ENCODE measurements at places on chromosomes 11 and 22.

- DNase-seq, result no peak
These were observed 96.9 kb upstream of the PITPNB start for GRCh38 chr22:28015676-28016601.

DNA sequence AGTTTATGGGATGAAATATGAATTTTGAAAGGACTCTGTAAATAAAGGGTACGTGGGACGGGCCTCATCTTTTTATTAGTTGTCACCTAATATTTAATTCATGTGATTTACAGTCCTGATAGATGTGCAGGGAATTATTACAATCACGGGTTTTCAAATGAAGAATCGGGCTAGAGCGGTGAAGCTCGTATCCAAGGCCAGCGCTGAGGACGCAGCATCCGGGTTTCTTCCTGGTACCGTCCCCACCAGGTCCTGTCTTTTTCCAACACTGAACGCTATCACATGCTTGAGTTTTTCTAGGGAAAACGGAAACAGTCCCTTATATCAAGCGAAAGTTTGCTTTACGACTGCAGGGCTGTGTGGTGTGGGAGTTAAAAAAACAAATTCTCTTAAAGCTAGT is 787 bp downstream of the SMDT1 start:
- no peak for DNase-seq

DNA sequence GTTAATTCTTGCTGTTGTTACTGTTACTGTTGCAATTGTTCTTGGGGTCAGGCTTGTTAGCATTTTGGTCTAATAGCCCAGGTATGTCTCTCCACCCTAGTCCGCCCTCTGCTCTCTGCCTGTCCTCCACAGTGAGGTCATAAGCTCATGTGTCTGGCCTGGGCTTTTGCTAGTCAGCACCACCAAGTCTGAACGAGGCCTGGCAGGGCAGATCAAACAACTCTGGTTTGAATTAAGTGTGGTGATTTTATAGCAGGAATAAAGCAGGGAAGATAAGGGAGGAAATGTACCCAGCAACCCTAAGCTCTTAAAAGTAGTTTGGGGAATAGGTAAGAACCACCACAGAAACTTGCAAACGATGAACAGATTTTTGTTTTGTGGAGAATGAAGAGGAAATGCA is 98.7 kb downstream of the ABTB2 start:
- DNase-seq, result no peak

- DNase-seq, result no peak
These were observed 499 bp downstream of the DLAT start for GRCh38 chr11:112025707-112026106.

DNA sequence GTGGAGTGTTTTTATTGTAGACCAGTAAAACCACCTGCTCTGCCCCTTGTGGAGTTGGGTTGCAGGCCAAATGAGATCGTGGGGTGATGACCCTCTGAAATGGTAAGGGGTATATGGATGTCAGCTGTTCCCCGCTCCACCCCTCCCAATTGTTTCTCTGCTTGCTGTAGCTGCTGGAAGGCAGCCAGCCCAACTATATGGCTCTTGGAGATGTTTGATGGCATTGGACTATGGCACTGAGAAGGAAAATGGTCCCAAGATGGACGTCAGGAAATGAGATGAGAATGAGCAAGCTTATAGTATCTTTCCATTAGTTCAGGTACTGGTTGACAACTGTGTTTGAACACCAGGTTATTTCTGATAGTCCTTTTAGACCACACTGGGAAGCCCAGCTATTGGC is 94.8 kb upstream of the SORL1-AS1 start:
- DNase-seq, result no peak

DNA sequence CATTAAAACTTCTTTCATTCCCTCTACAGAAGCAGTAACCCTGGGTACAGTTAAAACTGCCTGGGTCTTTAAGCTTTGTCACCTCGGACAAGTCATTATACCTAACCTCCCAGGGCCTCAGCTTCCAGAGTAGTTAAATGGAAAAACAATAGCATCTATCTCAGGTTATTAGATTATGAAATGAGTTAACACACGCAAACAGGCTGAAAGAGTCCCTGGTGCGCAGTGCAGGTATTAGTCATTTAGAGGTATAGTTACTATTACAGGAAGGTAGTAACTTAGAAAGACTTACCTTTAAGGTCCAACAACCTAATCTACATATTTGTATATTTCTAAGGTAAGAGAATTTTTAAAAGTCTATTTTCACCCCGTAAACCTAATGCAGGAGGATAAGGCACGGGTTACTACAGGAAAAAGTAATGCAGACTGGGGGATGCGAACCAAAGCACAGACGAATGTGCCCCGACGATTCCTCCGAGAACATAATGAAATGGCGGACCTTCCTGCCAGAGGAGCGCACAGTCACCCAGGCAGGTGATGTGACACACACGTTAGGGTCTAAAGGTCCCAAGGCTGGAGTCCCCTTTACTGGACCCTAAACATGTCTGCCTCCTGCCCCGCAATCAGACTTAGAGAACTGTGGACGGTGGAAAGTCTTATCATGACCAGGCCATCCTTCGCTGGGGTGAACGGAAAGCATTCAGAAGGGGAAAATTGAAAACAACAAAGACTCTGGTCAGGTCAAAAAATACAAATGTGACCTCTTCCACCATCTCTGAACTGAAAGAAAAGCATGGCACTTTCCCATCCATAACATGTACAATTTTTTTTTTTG is 1.3 kb downstream of the NAP1L4 start:
- no peak for DNase-seq

- no peak for DNase-seq
These were observed 53.6 kb downstream of the ST3GAL4 start for GRCh38 chr11:126408901-126409619.

DNA sequence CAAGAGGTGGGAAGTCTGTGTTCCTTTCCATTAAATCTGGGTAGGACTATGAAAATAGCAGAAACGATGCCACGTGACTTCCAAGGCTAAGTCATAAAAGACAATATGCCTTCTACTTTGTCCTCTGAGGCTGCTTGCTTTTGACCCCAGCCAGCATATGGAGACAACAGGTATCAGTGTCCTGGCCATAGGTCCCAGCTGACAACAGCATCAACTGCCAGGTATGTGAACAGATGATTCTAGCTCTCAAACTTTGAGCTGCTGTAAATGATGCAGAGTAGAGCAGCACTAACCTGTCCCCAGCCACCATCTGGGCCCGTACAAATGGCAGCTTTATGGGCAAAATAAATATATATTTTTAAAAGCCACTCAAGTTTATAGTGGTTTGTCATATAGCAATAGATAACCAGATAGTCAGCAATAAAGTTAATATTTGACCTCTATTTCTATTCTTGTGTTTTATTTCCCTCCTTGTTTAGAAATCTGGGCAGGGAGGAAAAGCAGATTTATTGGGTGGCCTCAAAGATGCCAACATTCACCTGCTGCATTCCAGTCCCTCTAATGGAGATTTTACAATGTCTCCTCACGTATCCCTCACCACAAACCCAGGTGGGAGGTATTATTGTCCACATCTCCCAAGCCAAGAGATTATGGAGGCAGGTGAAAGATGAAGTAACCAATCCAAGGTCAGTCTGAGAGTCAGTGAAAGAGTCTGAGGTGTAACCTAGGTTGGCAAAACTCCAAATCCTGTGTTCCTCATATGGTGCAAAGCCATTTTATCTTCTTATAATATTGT is 209.6 kb upstream of the LARGE1 start:
- DNase-seq, result no peak

GRCh38 chr22:26276529-26277160 is 107.4 kb downstream of the SEZ6L start:
- no peak for DNase-seq

DNA sequence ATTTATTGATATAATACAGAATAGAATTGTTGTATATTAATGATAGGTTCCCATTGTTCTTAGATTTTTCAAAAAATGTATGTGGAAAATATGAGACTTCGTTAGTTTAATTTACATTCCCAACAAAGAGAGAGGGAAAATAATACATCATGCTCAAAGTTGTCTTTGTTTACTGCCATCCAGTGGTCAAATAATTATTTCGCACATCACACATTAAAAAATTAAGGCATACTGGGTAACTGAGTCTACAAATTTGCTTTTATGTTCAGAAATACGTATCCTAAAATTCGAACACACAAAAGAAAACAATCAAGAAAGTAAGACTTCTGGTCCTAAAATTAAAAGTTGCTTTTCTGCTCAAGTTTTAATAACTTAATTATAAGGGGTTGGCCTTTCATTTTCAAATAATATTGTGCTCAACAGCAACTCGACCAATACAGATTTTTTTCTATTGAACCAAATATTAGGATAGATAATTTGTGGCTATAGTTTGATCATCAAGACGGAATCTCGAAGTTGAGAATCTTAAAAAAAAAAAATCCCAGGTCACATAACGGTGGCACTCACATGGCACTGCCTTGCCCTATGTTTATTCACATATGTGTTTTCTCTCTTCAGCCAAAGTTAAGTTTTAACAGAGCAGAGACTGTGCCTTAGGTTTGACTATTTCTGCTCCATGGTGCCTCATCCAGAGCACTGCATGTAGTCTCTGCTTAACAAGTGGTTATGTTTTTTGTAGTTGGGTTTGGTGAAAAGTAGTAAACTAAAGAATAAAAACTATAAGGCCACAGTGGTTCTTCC is 12.3 kb downstream of the PDGFD start:
- DNase-seq, result no peak

- DNase-seq, result no peak
These were observed 23.5 kb downstream of the FZD4 start for GRCh38 chr11:86931548-86932258.

- DNase-seq, result no peak
These were observed 45.2 kb upstream of the MYO18B start for GRCh38 chr22:25696763-25697162.

- DNase-seq, result no peak
These were observed 15.7 kb upstream of the RASL10A start for GRCh38 chr22:29331213-29331612.

GRCh38 chr11:134612140-134613030 is 200.3 kb upstream of the B3GAT1 start:
- no peak for DNase-seq

DNA sequence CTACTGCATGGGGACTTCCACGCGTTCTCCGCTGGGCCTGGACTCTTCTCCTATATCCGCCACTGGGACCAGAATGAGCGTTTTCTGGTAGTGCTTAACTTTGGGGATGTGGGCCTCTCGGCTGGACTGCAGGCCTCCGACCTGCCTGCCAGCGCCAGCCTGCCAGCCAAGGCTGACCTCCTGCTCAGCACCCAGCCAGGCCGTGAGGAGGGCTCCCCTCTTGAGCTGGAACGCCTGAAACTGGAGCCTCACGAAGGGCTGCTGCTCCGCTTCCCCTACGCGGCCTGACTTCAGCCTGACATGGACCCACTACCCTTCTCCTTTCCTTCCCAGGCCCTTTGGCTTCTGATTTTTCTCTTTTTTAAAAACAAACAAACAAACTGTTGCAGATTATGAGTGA is 7.7 kb downstream of the SLC3A2 start:
- DNase-seq, result no peak

DNA sequence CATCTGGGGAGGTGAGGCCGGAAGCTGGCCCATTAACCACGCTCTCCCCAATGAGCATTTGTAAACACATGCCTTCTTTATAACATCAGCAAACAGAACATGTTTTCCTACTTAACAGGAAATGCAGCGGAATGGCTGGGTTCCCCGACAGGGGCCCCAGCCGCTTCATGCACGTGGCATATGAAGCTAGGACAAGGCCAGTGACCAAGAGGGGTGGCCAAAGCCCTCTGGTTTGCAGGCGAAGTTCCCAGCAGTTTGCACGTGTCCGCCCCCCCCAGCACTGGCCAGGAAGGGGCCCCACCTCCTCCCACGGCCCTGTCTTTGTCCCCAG is 38.7 kb upstream of the LINC01488 start:
- DNase-seq, result no peak

DNA sequence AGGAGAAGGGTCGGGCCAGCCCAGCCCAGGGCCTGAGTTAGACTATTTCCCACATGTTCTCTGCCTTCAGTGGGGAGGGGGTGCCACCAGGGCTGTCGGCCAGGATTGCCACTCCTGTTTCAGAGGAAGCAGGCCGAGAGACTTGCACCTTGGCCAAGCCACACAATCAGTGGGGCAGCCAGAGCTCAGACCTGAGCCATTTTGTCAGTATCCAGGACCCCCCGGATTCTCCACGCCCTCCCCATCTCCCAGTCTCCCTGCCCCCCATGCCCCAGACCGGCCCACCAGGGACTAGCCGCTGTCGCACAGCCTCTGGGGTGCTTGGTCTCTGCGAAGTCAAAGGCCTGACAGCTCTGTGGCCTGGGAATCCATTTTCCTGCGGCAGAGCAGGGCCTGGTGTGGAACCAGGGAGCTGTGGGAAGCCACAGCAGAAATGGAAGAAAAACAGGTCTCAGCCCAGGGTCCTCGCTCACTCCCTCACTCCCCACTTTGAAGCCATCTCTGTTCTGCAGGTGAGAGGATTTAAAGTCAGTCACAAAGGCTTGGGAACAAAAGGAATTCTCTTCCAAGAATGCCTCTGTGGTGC is 25.5 kb upstream of the MGAT3 start:
- DNase-seq, result no peak

GRCh38 chr22:20140107-20140445 is 8.5 kb downstream of the ZDHHC8 start:
- no peak for DNase-seq

- DNase-seq, result no peak
These were observed 11.9 kb downstream of the LARGE1 start for GRCh38 chr22:33908171-33909074.

DNA sequence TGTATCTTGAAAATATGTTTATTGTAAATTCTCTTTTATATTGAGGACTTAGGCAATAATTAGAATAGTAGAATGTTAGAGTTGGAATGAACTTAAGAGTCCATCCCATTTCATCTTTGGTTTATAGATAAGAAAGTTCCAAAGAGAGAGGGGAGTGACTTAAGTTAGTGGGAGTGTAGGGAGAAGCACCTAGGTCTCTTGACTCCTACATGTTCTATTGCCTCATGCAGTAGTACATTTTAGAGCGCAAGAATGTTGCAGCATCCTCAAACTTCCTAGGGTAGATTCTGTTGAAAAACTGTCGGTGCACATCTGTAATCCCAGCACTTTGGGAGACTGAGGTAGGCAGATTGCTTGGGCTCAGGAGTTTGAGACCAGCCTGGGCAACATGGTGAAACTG is 8.7 kb downstream of the RRM1 start:
- no peak for DNase-seq

DNA sequence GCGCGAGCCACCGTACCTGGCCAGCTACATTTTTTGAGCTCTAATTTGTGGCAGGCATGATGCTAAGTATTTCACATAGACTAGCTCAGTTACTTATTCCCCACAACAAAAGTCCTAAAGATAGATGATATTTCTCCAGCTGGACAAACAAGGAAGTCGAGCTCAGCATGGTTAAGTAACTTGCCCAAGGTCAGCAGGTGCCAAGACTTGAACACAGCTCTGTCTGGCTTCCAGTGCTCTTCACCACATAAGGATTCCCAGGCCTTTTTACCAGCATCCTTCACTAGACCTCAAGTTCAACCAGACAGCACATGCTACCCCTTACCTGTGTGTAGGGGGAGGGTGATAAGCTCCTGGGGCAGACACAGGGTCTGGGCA is 177.3 kb upstream of the NCAM1 start:
- no peak for DNase-seq

GRCh38 chr11:5178046-5178837 is 22.2 kb downstream of the OR51V1 start:
- DNase-seq, result no peak

Data from GM18507 (cell line).